ENCODE measurements at places on chromosomes 5 and 9.

DNA sequence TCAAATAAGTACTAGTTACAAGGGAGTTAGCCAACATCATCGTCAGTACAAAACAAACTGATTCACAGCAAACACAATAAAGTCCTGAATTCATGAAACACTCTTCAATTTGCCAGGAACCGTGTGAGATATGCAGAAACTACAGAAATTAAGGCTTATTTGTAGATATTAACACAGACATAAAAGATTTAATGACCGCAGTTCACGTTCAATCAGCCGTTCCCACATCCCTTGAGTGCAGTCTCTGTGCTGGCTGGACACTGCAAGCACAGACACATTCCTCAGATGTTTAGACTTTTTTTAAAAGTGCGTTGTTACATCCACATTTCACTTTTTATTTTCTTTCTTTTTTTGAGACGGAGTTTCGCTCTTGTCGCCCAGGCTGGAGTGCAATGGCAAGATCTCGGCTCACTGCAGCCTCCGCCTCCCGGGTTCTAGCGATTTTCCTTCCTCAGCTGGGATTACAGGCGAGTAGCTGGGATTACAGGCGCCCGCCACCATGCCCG, 566 bp upstream of the CEP78 start:
- no peak for DNase-seq

DNA sequence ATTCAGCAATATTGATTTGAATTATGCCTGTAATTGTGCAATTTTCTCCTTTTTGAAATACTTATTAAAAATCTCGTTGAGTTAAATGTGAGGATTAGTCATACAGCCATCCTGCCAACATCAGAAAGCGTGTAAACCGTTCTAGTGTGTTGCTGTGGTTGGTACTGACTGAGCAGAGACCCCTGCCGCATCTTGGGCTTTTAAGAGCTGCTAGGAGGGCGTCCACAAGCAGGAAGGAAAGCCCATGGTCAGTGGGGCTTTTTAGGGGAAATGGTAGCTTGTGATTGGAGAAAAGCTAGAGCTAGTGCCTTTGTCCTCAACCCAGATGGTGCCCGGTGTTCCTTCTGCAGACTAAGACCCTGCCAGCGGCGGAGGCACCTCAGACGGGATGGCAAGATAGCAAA, 1.3 kb downstream of the SDHA start:
- DNase-seq, result peak; percentile 4

GRCh38 chr9:93267091-93267541, 83.2 kb downstream of the WNK2 start:
- DNase-seq, result no peak

DNA sequence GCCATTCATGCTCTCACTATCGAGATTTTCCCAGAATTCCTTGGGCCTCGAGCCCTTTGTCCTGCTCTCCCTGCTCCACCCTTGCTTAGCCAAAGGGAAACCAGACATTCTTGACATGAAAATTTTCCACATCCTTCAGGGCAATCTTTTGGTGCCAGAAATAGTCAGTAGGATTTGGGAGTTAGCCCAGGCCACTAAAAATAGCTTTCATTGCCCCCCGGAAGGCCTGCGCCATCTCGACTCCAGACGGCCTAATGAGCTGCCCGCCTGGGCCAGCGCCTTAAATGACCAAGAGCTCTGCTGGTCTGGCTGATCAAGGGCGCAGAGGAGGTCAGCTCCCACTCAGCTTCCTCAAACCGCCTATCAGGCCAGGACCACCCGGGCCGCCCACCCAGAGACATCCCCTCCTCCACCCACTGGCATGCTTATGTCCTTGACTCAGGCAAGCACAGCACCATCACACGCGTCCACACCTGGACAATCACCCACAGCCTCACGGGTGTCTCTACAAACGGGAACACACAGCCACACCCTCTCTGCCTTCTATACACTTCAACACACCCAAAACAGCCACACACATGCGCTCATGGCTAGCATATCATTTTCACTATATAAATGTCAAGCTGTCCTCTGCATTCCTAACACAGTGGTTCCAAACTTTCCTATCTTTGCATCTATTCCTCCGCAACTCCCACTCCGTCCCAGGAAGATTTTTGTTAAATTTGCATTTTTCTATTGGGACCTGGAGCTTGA, 20.9 kb downstream of the DUSP1 start:
- DNase-seq, result no peak

DNA sequence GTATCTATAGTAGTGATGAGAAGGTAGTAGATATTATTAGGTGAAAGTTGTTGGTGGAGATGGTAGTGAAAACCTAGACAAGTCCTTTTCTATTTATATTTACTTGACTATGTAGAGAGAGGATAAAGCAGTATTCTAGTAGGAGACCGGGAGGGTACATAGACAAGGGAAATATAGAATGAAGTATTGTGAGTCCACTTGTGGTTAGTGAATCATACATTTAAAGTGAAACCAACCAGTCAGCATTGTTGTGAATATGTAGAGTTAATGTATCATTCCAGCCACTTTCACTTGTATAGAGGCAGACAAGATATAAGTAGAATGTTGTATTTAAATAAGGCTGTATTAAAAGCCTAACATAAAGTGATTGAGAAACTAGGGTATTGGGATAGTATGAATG, 1711.3 kb upstream of the ACO1 start:
- DNase-seq, result no peak

- no peak for DNase-seq
Observed at GRCh38 chr9:27586304-27586703, 13.0 kb upstream of the C9orf72 start.

DNA sequence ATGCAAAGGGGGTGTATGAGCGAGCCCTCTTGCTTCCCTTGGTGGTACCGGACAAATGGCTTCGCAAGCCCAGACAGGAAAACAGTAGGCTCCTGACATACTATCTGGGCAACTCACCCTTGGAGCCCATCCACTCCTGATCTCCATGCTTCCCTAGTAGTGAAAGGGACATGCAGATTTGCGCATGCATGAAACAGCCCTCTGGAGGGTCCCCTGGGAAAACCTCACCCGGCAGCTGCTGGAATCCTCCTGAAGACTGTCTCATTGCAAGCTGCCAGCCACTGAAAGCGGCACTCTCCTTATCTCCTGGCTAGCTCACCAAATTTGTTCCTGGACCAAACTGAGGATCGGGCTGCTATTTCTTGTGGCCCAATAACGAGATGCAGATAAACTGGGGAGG, 10.2 kb downstream of the ZNF169 start:
- DNase-seq, result no peak

- DNase-seq, result no peak
Observed at GRCh38 chr5:51414516-51414915, 31.3 kb downstream of the ISL1 start.

GRCh38 chr9:70258692-70259511, at the start of gene SMC5:
Gene SMC5, plus strand, starts transcription at chr9:70258978. Its CDS starts 101 bp downstream, at chr9:70259079.
- peak; percentile 82 for DNase-seq

DNA sequence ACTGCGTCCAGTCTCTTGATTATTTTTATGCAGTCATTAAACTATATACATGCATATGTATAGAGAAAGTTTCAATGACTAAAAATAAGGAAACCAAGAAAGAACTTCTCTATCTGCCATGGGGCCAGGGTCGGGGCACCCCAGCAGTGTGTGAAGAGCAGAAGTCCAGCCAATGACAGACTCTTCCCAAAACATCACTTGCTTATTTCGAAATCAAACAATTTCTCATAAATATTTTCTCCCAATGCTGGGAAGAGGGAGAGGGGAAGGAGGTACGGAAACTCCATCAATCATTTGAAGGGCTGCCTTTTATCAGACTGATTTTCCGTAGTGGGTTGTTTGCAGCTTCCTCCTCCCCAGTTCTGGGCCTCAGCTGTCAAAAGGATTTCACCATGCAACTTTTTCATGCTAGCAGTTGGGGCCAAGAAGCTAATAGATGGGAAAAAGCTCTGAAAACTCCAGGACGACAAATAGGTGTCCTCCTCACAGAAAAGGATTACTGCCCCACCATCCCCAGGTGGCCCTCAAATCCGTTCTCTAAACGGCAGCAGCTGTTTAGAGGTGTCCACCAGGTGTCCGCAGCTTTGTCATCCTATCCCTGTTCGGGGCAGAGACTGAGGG, 617 bp upstream of the FPGS start:
- no peak for DNase-seq

DNA sequence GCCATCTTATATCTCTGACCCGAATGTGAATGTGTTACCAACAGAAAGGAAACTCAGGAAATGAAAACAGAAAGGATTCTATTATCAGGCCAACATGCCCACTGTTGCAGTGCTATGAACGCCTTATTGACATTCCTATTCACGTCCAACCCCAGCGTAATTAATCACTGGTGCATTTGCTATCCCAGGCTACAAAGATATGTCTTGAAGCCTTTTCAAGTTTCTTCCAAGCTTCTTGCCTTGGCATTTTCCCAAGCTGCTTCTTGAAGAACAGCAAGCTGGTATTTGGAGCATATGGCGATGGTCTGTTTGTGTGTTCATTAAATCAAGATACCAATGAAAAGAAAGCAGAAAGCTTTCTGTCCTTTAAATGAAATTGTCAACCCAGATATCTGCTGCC, 579.2 kb upstream of the ZNF462 start:
- no peak for DNase-seq

GRCh38 chr5:151141535-151141934, 16.0 kb downstream of the ANXA6 start:
- peak; percentile 47 for DNase-seq

GRCh38 chr5:43044181-43044914, 4.2 kb upstream of the ANXA2R start:
- DNase-seq, result no peak

DNA sequence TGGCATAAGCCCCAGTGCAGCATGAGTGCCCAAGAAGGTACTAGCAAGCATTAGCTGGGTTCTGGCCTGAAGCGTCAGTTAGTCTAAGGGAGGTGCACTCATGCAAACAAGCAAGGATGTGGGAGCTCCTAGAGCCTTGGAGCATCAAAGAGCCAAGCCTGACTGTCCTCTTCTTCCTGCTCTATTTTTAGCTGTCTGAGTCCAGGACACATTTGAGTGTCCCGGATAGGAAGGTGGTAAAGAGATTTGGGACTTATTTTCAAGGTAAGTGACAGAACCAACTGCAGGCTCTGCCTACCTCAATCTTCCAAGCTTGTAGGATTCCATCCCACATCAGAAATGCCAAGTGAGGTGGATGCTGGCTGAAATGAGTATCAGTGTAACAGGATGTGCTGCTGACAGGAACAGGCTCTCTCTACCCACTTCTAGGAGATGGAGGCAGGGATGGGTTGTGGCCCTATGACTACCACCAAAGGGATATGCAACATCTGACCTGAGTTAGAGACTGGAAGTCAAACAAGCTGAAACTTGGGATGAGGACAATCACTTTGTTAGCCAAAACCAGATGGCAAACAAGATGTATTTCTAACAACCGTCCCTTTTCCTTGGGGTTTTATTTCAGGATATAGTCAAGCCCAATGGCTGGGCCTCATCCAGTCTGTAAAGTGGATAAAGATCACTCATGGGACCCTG, 15.1 kb downstream of the MACROH2A1 start:
- DNase-seq, result no peak

DNA sequence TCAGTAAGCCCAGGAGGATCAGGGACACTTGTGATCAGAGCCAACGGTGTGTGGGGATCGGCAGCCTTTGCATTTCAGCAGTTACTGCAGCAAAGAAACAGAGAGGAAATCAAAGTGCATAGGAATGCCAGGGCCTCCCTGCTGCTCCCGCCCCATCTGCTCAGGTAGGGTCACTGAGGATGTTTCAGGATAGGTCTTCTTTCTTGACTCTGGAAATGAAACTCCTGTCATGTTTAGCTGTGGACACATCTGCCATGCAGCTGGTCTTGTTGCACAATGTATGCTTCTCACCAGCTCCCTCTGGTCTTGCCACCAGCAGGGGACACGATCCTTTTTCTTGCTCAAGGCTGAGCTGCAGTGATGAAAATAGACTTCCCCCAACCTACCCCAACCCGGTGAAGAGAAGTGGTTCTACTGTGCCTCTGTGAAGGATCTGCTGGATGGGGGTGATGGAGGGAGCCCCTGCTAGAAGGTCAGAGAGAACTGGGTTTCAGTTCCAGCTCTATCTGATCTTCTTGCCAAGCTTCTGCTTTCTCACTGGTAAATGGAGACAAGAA, 185.2 kb upstream of the KLF4 start:
- DNase-seq, result no peak

DNA sequence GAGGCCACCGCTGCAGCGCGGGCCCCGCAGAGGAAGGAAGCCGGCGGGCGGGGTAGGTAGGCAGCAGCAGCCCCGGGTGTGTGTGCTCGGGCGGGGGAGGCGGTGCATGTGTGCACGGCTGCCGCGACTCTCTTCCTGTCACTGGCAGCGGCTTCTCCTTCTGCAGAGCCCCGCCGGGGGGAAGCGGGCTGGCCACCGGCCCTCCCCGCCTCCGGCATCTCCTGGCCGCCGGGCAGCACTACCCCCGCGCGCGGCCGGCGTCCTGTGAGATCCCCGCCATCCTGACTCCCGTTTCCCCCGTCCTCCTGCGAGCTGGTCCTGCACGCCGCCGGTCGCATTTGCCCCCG, 315 bp downstream of the PIK3R1 start:
- no peak for DNase-seq

DNA sequence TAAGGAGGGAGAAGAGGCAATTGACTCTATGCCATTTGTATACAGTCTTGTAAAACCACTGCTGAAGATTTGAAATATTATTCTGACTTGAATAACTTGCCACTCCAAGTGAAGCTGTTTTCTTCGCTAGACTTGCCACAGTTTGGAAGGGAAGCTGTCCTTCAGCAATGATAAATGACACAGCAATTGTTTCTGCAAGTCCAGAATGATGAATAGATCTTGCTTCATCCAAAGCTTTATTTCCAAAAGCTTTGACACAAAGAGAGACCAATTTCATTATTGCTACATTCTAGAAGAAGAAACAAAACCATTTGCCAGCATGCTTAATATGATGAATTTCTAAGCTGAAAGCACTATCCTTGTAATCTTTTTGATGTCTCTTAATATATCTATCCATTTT, 73.7 kb downstream of the ZNF366 start:
- DNase-seq, result no peak

GRCh38 chr5:123037104-123037418, 536 bp upstream of the PPIC start:
- DNase-seq, result no peak

DNA sequence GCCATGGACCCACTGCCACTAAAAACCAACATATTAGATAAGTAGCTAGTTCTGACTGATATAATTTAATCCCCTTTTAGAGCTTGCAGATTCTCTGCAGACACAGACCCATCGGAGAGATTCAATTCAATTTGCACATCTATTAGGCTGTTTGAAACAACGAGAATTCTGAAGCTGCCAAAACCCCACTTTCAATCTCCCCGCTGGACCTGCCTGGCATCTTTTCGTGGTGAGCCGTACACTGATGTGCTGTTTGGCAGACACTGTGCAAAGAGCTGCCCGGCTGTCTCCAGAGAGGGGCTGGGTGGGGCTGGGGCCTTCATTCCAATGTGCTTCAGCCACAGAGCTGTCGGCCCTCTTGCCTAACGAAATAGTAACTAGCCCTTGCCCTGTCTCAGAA, 42.1 kb upstream of the FAM240B start:
- DNase-seq, result no peak

Measured in T-helper 9 cell (primary cell).